Left renal cortex interstitium (tissue), 4 donors: ENCODE measurements at places on chromosomes 7 and 10.

- DNase-seq, result no peak
Observed at GRCh38 chr7:32079510-32079909, 9.3 kb upstream of the PDE1C start.

DNA sequence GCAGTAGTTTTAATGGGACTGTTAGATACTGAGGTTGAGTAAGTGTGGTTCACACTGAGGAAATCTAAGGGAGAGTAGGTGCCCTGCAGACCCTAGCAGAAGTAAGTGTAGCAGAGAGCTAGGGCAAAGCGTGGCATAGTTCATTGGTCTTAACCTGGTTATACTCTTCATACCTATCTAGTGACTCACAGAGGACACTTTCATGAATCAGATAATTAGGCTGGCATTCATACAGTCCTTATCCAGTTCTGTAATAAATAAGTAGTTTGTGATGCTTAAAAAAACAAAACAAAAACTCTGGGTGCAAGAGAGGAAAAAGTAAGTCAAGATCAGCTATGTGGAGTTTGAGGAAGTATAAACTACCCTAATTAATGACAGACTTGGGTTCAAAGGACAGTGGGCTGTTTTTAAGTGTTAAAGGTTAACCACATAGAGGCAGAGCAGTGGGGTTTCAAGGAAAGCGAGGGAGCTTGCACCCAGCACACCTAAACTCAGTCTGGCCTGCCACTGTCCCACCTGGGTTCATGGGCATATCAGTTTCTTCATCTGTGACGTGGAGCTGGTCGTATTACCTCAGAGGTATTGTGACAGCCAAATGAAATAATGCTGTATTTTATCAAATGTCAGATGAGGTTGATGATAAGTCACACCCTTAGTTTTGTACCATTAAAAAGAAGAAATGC lies 27.1 kb downstream of the LMTK2 start:
- no peak for DNase-seq

DNA sequence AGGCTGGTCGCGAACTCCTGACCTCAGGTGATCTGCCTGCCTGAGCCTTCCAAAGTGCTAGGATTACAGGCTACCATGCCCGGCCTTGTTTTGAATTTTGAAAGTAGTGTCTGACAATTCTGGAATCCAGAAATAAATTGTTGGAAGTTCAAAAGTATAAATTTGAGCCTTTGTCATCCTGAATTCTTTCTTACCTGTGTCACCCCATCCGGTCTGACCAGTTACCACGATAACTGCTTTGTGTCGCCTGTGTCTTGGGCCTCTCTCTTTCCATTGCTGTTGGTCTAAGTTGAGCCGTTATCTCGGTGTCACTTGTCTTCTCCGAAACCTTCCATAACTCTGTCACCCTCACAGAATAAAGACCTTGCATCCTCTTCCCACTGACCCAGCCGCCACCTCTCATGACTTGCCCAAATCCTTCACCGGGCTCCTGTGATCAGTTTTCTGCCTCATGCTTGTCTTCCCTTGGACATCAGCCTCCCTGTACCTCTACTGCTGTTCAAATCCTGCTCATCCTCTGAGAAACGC lies 18.6 kb downstream of the CUL1 start:
- DNase-seq, result no peak

GRCh38 chr7:23403970-23404369 lies 66.3 kb downstream of the IGF2BP3 start:
- DNase-seq, result no peak

GRCh38 chr7:69903410-69903809 lies 305.1 kb downstream of the AUTS2 start:
- no peak for DNase-seq

- no peak for DNase-seq
Observed at GRCh38 chr7:22949944-22950343, 64.0 kb downstream of the HYCC1 start.

GRCh38 chr10:84608126-84608525 lies 279.7 kb downstream of the CCSER2 start:
- DNase-seq, result no peak
